ENCODE measurements at places on chromosomes 1 and 21.
A peak's percentile ranks its signal among the peaks of the same experiment; 100 is the strongest.

DNA sequence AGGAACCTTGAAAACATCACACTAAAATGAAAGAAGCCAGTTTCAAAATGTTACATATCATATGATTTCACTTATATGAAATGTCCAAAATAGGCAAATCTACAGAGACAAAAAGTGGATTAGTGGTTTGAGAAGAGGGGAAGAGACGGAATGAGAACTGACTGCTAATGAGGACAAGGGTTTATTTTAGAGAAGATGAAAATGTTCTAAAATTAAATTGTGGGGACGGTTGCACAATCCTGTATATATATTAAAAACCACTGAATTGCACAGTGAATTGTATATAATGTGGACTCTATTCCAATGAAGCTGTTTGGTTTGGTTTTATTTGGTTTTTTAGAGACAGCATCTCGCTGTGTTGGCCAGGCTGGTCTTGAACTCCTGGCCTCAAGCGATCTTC is 35.6 kb downstream of the PRPF38A start:
- DNase-seq = no peak

DNA sequence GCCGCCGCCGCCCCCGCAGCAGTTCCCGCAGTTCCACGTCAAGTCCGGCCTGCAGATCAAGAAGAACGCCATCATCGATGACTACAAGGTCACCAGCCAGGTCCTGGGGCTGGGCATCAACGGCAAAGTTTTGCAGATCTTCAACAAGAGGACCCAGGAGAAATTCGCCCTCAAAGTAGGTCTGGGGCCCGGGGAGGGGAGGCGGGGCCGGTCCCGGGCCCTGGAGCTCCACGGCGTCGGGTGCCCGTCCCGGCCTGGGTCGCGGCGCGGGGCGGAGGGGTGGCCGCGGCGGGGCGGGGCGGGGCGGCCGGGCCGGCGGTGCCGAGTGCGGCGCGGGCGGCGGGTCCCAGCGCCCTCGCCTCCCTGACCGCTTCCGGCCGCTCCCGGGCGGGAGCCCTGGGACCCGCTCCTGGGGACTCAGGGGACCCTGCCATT is 646 bp downstream of the MAPKAPK2 start:
- DNase-seq = peak; percentile 58

DNA sequence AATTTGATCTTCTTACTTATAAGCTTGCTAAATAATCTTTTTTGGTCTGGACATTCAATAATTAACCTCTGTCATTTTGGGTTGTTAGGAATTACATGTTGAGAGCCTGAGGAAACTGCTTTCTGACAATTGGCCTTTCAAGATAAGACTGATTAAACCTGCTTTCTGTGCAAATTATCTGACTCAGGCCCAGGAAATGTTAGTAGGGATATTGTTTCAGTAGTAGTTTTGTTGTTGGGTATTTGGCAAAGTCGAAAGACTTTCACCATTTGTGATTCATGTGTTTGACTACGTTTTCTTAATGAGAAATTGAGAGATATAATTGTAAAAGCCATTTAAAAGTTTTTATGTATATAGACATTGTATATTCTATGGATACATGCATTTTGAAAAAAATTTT is 81.1 kb upstream of the GPR88 start:
- DNase-seq = no peak

DNA sequence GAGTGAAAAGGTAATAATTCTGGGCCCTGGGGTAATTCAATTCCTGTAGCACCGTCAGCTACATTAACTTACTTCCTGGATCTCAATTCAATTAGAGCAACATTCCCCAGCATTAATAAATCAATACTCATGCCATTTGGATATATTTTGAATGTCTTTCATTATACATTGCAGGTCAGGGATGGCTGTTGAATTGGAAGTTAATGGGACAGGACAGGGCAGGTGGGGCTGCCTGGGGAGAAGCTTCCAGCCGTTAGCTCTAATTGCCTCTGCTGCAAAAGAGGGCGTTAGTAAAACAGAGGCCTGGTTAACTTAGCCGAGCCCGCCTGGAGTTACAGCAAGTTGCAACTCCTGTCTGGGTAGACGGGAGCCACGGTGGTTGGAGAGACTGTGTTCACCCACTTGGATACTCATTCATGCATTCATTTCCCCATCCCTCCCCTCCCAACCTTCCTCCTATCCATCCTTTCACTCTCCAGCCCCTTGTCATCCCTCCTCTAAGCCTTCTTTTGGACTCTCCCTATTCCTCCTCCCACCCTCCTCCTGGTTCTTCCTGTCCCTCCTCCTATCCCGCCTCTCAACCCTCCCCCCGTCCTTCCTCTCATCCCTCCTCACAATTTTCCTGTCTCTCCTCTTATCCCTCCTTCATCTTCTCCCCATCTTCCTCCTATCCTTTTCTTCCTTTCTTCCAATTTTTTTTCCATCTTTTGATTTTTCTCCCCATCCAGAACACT is 137.6 kb upstream of the RUNX3 start:
- no peak for DNase-seq

GRCh38 chr1:55043011-55043410 is 3.7 kb downstream of the PCSK9 start:
- DNase-seq = no peak

GRCh38 chr1:53402891-53403655 is 56.1 kb upstream of the DMRTB1 start:
- DNase-seq = no peak

GRCh38 chr1:226934483-226935237 is 5.4 kb upstream of the COQ8A start:
- no peak for DNase-seq

DNA sequence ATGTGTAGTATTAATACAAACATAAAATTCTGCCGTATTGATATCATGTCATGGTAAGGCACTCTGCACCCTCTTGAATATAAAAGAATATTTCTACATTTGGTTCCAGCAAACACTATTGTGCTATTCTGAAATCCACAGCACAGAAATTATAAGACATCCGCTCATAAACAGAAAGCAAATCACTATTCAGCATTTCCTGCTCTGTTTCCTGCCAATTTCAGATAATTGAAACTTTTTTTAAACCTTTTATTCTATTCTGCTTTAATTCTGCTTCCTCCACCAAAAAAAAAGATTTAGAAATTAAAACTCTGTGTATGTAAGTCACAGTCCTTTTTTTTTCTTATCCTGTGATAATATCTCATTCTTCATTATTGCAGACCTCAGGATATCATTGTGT is 39.6 kb upstream of the PLEKHO1 start:
- no peak for DNase-seq

DNA sequence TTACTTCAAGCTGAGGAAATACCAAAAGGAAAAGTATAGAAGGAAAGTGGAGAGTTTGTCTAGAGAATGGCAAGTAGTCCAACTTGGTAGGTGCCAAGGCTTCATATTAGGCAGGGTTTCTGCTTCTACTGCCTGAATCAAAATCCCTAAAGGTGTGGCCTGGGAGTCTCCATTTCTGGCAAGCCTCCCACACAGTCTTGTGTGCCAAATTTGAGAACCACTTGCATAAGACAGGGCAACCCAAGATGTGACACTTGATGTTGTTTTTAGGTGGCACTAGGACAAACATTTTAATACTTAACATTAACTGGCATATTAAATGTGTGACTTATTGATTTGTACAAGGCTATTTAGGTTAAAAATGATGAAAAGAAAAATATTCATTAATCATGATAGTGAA is 60.1 kb downstream of the ATG4C start:
- DNase-seq = no peak

DNA sequence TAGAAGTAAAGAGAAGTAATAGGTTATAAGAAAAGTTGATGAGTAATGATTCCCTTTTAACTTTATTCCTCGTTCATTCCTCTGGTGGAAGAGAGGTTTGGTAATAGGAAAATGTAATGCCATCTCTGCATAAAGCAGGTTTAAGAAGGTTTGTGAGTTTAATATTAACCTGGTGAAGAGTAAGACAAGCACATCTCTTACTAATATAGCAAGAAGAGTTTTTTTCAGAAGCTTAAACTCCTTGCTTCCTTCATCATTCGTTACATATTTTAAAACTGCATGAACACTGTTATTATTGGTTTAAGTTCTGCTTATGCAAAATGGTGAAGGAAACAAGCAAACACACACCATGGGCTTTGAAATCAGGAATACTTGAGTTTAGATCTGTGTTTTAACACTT is 9.2 kb upstream of the PLA2G4A start:
- DNase-seq = no peak

- no peak for DNase-seq
Measured at GRCh38 chr1:45850017-45850416, 46.6 kb downstream of the MAST2 start.

- DNase-seq = no peak
Measured at GRCh38 chr1:54565113-54565501, 17.1 kb downstream of the ACOT11 start.

GRCh38 chr1:40204856-40205255 is 42.9 kb upstream of the TMCO2 start:
- DNase-seq = no peak

GRCh38 chr1:117061986-117062415 is 1.9 kb downstream of the TTF2 start:
- no peak for DNase-seq

GRCh38 chr21:22352088-22352487 is 1353.9 kb downstream of the NCAM2 start:
- no peak for DNase-seq

GRCh38 chr1:81594206-81594605 is 206.5 kb upstream of the ADGRL2 start:
- DNase-seq = no peak

- DNase-seq = peak; percentile 42
Measured at GRCh38 chr1:153679337-153680119, 1.0 kb downstream of the NPR1 start.

DNA sequence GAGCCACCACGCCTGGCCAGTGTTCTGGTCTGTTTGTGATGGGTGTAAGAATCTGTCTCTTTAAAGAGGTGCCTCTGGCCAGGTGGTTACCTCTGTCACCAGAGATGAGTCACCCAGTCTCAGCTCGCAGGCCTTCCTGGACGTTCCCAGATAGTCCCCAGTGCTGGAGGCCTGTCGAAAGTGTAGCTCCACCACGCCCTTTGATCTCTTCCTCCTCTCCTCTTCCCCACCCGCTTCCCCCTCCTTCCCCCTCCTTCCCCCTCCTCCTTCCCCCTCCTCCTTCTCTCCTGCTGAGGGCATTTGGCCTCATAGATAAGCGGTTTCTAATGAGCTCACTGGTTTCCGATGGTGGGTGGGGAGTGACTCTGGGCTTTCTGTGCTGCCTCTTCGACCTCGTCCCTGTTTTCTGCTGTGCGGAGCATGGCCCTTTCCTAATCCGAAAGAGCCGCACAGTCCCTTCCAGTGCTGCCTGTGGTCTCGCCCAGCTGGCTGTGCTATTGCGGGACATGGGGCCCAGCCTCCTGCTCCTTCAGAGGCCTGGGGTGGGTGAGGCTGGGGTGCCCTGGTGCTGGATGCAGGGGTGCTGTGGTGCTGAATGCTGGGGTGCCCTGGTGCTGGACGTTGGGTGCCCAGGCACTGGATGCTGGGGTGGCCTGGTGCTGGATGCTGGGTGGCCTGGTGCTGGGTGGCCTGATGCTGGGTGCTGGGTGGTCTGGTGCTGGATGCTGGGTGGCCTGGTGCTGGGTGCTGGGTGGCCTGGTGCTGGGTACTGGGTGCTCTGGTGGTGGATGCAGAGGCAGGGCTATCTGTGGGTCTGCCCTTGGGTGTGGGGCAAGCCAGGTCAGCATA is 19.2 kb downstream of the AGPAT3 start:
- DNase-seq = peak; percentile 36

DNA sequence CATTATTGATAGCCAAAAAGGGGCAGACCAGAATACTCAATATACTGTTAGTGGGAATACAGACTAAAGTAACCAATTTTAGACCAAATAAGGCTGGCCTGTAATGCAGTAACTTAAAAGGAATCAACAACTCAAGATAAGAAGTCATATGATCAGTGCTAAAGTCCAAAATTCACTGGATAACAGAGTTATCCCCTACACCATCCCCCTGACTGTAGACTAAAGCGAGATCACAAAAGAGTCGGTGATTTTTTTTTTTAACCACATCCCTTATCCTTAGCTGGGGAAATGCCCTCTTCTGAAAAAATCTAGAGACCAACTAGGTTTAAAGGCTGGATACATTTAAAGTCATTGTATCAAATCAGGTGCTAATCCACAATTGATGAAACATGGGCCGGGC is 7.7 kb downstream of the UBR4 start:
- DNase-seq = no peak

DNA sequence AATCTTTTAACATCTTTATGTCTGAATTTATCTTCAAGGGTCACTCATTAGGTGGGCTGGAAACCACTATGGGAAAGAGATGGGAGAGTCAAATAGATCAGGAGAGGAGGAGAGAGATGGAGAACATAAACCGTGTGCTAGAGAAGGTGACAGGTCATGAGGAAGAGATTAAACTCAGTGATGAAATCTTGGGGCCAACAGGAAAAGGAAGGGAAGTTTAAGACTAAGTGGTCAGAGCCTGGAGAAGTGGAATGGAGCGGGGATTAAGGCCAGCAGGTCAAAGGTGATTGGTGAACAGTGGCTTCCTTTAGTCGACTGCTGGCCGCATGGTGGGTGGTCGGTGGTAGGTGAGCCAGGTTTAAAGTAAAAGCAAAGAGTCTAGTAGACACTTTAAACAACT is 169.3 kb upstream of the IVNS1ABP start:
- DNase-seq = no peak

GRCh38 chr21:45260191-45260825 is 27.4 kb downstream of the POFUT2 start:
- no peak for DNase-seq

GRCh38 chr1:26112407-26112775 is 767 bp downstream of the PDIK1L start:
- DNase-seq = no peak

GRCh38 chr1:30329263-30329753 is 394.1 kb downstream of the MATN1 start:
- no peak for DNase-seq

GRCh38 chr1:31576201-31576669 is at the start of gene TINAGL1:
Gene TINAGL1 (plus strand): TSS chr1:31576515. CDS start chr1:31577149, 634 bp downstream.
- DNase-seq = no peak

- no peak for DNase-seq
Measured at GRCh38 chr1:91854852-91855534, 31.0 kb downstream of the TGFBR3 start.

DNA sequence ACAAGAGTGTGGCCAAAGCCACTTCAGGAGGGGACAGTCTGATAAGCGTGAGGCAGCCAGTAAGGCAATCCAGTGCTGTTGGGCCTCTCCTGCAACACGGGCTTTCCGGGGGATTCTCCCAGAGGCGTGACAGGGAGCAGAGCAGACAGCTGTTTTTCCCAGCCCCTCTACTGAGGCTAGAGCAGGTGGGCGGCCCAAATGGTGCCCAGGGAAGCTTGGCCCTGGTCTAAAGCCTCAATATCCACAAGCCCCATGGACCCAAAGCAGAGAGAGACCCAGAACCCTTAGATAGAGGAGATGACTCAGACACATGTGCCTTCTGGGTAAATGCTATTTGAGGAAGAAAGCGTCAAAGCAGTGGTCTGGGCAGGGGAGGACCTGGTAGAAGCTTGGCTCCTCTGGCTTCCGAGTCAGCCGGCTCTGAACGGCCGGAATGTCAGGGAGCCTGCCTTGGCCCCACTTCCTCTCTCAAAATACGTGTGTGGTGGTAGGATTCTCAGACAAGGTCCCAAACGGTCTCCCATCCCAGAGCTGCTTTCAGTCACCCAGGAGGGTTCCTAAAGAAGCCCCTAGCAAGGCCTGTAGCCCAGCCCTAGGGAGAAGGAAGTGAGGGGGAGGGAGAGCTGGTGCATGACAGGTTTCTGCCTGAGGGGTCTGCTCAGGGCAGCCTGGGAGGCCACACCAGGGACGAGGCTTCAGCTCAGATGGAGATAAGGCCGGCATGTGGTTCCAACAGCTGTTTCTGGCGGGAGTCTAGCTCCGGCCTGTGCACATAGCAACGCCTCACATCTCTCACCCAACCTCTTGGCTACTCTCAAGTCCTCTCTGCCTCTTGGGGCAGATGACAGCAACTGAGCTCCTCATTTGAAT is 28.8 kb downstream of the PIK3C2B start:
- no peak for DNase-seq

- DNase-seq = peak; percentile 38
Measured at GRCh38 chr1:154755858-154756730, 114.0 kb downstream of the KCNN3 start.
